ENCODE measurements at places on chromosomes 12 and 14.

DNA sequence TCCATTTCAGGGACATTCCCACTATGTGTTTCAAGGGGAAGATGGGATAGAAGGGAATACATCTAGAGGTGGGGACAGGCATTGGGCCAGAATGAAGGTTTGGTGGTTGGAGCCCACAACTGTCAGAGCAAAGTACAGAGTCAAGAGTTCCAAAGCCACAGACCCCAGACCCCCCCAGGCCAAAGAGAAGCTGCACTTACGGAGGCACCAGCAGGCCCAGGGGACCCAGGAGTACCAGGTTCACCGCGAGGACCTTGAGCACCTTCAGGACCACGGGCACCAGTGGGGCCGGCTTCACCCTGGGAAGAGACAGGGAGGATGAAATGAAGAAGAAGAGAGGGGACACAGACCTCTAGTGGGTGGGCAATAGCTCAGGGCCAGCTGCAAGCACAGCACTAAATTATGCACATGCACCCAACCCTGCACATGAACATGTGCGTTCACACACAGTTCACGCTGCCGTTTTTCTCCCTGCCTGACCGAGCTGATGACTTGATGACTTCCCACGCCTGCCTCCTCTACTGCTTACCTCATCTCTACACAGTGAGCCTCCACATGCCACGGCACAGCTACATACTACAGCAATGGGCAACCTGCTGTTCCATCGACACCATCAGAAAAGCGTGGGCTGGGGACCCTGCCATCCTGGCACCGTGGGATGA, 16.7 kb downstream of the COL2A1 start:
- DNase-seq = no peak

- DNase-seq = no peak
Measured at GRCh38 chr14:31566456-31566855, 5.3 kb downstream of the NUBPL start.

DNA sequence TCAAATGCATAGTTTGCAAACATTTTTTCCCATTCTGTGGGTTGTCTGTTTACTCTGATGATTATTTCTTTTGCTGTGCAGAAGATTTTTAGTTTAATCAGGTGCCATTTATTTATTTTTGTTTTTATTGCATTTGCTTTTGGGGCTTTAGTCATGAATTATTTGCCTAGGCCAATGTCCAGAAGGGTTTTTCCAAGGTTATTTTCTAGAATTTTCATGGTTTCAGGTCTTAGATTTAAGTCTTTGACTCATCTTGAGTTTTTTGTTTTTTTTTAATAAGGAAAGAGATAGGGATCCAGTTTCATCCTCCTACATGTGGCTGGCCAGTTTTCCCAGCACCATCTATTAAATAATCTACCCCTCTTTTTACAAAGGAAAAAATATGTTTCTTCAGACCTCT, 57.2 kb upstream of the TMEM260 start:
- no peak for DNase-seq

DNA sequence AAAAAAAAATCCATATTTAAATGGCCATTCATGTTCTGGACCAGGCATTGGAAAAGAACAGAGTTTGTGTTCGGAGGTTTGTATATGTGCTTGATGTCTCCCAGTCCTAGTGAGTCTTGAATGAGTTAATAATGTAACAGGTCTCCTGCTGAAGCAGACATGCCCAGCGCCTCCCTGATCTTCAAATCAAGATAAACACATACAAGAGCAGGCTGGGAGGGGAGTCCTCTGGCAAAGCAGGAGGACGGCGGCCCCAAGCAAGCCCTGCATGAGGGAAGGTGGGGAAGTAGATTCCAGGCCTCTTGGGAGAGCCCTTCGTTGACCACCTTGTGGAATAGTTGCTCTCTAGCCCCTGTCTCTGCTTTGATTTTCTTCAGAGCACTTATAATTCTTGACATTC, 156.3 kb downstream of the ZFP36L1 start:
- no peak for DNase-seq

DNA sequence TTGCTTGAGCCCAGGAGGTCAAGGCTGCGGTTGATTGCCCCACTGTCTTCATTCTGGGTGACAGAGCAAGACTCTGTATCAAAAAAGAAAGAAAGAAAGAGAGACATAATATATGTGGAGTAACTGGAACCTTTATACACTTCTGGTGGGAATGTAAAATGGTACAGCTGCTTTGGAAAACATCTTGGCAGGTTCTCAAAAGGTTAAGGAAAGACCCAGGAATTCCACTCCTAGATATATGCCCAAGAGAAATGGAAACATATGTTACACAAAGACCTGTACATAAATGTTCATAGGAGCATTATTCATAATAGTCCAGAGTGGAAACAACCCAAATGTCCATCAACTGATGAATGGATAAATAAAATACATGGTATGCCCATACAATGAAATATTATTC, 7.2 kb downstream of the RBMS2 start:
- DNase-seq = no peak

DNA sequence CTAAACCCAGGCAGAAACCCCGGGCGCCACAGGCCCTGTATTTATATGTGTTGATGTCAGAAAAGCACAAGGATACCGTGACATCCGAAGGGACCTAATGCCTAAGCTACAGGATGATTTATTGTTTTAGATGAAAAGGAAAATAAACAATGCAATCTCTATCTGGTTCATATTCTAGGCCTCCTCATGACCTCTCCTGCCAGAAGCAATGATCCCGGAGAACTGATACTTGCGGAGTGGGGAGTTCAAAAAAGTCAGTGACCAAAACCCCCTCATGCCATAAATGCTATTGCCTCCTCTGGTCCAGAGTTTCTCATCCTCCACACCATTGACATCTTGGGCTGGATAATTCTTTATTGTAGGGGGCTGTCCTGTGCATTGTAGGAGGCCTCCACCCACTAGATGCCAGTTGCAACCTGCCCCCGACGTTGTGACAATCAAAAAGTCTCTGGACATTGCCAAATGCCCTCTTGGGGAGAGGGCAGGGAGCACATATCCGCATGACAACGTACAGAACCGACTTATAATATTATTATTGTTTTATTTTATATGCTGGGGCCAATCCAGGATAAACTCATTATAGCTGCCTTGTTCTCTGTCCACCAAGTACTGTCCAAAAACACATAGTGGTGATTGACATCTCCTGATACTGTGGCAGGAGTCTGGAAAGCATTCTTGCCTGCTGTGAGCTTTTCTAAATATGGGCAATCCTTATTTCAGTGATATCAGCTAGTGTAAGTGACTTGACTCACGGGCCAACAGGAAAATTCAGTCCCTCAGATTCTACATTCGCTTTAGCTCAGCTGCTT, 1.1 kb upstream of the CSRP2 start:
- DNase-seq = no peak

GRCh38 chr12:19963972-19964371, 404.4 kb upstream of the PDE3A start:
- DNase-seq = no peak

DNA sequence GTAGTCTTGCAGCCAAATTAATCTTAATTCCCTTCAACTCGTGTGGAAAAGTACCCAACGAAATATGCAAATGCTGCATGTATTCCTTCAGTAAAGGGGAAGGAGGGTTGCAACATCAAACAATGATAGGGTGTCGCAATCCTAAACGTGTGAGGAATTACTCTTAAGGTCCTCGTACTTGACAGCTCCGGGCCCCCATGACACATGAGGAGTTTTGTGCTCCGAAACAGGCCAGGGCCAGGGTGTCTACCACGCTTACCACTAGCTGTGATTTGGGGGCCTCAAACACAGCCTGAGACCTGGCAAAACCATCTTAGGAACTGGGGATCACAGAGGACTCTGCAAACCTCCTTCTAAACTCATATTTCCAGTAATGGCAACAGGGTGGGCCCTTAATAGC, 20.4 kb downstream of the FOS start:
- peak; percentile 97 for DNase-seq

- no peak for DNase-seq
Measured at GRCh38 chr12:102497743-102498142, 17.4 kb upstream of the IGF1 start.

DNA sequence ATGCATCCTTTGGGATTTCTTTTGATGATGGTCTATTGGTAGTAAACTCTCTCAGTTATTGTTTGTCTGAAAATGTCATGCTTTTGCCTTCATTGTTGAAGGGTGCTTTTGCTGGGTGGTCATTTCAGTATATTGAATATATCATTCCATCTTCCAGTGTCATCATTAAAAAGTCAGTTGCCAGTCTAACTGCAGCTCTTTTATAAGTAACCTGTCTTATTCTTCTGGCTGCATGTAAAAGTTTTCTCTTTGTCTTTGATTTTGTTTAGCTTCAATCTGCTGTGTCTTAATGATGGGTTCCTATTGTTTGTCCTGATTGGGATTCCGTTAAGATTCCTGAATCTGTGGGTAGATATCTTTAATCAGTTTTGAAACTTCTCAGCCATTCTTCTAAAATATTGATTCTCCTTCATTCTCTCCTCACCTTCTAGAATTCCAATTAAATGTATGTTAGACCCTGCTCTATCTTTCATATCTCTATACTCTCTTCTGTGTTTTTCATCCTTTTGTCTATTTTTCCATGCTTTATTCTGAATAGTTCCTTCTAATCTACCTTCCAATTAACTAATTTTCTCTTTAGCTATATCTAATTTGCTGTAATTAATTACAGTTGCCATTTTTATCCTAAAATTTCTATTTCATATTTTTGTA, 6.4 kb downstream of the OAS1 start:
- no peak for DNase-seq

- DNase-seq = no peak
Measured at GRCh38 chr14:52391881-52392615, 77.9 kb downstream of the PTGER2 start.

DNA sequence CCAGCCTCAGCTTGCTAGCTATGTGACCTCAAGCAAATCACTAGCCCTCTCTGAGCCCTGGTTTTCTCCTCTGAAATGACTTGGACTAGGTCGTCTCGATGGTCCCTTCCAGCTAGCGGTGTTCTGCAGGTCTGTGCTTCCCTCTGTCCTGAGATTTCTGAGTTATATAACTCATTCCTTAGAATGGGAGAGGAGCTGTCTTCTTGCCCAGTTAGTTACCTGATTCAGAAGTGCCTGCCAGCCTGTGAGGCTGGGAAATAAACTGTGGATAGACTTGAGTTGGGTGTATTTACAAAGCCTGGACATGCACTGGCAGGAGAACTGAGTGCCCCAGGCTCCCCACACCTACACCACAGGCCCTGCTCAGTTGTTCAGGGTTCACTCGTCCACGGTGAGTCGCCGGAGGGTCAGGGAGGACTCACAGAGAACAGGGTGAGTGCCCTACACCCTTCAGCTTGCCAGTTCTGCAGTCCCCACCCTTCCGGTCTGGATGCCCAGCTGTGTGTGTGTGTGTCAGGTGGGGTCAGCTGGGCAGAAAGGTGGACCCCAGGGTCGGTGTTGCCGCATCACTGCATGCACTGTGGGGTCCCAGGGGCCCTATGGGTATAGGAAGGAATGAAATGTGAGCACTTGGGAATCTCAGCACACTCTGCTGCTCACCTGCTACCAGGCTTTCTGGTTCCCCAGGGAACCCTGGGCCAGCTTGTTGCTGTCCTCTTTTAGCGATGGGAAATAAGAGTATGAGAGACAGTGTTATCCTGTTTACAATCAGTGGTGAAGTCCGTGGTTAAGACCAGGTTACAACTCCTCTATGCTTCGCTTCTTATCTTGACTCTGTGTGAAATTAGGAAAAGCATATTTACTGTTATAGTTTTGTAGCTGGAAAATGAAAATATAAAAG, 348.2 kb downstream of the DPF3 start:
- DNase-seq = no peak

GRCh38 chr14:38290601-38291188, 34.8 kb upstream of the CLEC14A start:
- no peak for DNase-seq

DNA sequence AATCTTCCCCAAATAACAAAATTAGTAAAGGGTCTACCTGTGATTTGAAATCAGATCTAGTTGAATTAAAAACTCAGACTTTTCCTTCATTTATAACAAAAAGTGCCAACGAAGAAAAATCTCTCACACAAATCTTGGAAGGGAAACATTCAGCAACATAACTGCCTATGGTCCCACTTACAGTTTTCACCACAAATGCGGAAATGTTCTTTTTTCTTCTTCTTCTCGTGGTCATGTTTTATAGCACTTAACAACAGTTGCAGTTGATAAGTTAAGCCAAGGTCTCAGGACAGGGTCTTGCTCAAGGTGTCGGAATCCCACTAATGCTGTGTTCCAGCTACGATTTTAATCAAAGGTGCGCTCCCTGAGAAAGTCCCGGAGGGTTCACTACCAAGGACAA, 10.1 kb downstream of the RNASE6 start:
- peak; percentile 49 for DNase-seq

- DNase-seq = no peak
Measured at GRCh38 chr14:89327771-89328212, 89.2 kb downstream of the FOXN3 start.

DNA sequence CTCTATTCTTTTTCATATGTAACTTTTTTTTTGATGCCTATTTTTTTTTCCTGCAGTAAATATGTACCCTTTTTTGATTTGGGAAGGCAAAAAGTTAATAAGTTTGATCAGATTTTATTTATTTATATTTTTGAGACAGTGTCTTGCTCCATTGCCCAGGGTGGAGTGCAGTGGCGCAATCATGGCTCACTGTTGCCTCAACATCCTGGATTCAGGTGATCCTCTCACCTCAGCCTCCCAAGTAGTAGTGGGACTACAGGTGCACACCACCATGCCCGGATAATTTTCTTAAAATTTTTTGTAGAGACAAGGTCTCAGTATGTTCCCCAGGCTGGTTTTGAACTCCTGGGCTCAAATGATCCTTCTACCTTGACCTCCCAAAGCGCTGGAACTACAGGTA, 79.1 kb downstream of the HEATR5A start:
- DNase-seq = no peak

GRCh38 chr12:23039834-23040233, 414.9 kb downstream of the ETNK1 start:
- DNase-seq = no peak

DNA sequence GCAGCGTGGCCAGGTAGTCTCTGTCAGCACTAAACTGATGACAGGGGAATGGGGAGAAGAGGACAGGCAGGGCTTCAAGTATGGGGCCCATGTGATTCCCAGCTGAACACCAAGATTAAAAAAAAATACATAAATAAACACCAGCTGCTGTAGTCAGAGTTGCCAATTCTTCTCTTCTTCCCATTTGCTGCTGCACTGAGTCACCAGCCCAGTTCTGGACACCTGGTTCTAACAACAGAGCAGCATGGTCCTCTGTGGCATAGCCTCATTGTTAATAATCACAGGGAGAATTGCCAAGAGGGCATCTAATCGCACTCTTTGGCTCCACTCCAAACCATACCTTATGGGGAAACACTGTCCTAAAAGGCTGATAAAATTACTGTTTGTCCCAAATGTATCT, 15.1 kb downstream of the PPM1H start:
- no peak for DNase-seq

- DNase-seq = no peak
Measured at GRCh38 chr14:105840266-105841021, 314.1 kb downstream of the TMEM121 start.

Measured in inflammatory macrophage treated with lipopolysaccharide for 4 hours (primary cell).